ENCODE measurements at places on chromosomes 2 and 18. TPM values are rescaled to one million over a fixed set of nuclear protein-coding genes. Genes with fewer than 3 reads are reported as not detected.

ESPNL gene
- 0.25 TPM for polyA plus RNA-seq

ERMN gene
- 0.43 TPM for polyA plus RNA-seq

HOXD4 gene
- 0.75 TPM for polyA plus RNA-seq

PRKAG3 gene
- polyA plus RNA-seq, result not detected

GPR39 gene
- polyA plus RNA-seq, result 3.0 TPM

Data from stomach (tissue), 19 donors.